ENCODE measurements at places on chromosomes 4 and X. TPM values are rescaled to one million over a fixed set of nuclear protein-coding genes. Genes with fewer than 3 reads are reported as not detected.

The ATP10D gene
- 54.0 TPM for total RNA-seq

The ETDB gene
- not detected for total RNA-seq

The SLC9A7 gene
- total RNA-seq, result 48.7 TPM

The RAB9B gene
- total RNA-seq, result 0.18 TPM

The LRIT3 gene
- total RNA-seq, result not detected

The RASSF6 gene
- total RNA-seq, result not detected

The ANKRD50 gene
- total RNA-seq, result 17.1 TPM

The NALF2 gene
- not detected for total RNA-seq

The GIMD1 gene
- total RNA-seq, result not detected

The ASB12 gene
- total RNA-seq, result not detected

The UGT2B7 gene
- total RNA-seq, result 0.26 TPM

The UCP1 gene
- total RNA-seq, result not detected

The FHDC1 gene
- 0.19 TPM for total RNA-seq

The RUFY3 gene
- 38.6 TPM for total RNA-seq

Data from HFFc6 (cell line).